Activated CD4-positive, alpha-beta T cell treated with anti-CD3 and anti-CD28 coated beads, Interleukin-2, amount 50 U/mL, for 16 hours (primary cell): ENCODE measurements at places on chromosomes 7 and 10.

GRCh38 chr7:98681511-98681910 lies 64.4 kb downstream of the NPTX2 start:
- no peak for DNase-seq

GRCh38 chr7:158111049-158111751 lies 476.4 kb downstream of the PTPRN2 start:
- no peak for DNase-seq

DNA sequence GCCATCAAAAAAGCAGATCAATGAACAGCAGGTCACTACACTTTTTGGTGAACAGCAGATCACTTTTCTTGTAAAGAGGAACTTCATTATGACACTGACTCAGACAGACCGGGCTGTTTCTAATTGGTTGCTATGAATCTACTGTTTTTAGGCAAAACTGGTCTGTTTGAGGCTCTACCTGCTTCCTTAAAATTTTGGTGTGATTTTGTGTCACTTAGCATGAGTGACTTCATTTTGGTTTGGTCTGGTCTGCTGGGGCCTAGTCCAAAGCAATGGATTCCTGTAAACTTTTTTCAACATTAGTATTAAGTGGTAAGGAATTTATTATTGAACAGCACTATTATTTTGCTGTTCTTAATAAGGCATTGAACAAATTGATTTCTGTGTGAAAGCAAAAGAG lies 41.8 kb upstream of the C10orf71 start:
- no peak for DNase-seq

DNA sequence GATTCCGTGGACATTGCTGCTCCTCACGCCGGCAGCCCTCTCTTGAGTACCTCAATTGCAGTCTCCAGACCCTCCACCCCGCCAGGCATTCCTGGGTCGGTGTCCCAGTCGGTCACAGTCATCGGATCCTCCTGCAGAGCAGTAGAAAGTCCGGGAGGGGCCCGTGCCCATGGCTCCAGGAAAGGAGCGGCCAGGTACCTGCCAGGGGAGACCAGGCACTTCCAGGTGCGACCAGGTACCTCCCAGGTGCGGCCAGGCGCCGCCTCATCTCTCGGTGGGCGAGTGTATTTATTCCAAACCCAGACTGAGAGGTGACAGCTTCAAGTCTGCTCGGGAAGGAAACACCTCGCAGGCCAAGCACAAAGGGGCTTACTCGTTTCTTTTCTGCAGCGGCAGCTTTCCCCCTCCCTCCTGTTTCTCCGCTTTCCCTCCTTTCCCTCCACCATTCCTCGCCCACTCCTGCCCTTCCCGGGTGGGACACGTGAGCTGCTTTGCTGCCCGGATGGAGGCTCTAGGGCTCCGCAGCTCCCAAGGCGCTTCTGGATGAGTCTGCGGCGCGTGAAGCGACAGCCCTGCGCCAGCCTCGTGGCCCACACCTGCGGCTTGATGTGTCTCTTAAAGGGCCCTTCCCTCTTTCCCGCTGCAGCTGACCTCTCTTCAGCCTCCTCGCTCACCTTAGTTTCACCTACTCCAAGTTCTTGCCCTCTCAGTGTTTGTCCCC lies 39.4 kb upstream of the AGK start:
- DNase-seq = no peak

GRCh38 chr10:86888585-86889381 lies 68.6 kb downstream of the MMRN2 start:
- peak; percentile 87 for DNase-seq

DNA sequence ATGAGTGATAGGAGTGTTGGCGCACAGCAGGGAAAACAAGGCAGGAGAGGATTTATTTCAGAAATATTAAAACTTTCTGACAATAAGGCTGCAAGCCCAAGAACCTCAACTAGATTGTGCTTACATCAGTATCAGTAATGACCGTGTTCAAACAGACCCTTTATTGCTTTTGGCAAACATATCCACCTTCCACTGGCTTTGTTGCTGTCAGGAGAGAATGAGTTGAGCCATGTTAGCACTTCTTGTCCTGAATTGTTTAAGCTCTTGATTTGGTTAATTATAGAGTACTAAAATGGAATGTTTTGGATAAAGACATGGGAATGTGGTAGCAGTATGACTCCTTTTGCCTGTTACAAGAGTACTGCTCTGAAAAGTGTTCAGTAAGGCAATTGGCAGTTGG lies 3.8 kb downstream of the AHCYL2 start:
- no peak for DNase-seq

DNA sequence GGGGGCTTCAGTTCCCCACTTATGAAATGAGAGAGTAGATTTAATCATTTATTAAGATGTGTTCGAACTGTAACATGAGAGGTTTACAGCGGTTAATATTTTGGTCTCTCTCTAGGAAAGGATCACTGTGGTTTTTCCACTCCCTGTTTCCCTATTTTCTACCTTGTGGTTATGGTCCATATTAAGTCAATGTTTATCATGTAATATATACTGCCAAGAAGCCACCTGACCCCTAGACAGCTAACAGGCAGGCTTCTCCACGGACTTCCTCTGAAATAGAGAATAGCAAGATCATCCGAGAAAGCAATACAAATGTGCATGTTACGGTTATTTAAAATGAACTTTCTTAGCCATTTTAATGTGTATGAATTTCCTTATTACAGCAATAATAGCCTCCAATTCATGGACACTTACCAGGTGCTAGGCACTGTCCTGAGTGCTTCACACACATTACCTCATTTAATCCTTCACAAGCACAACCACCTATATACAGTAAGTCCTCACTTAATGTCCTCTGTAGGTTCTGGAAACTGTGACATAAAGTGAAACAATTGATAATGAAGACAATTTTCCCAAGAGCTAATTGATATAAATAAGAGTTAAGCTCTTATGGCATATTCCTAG lies 835 bp upstream of the COL28A1 start:
- DNase-seq = no peak

GRCh38 chr7:105802604-105803428 lies 73.6 kb downstream of the ATXN7L1 start:
- DNase-seq = no peak
